Activated naive CD4-positive, alpha-beta T cell treated with anti-CD3 and anti-CD28 coated beads, Interleukin-2, amount 10 ng/mL, durations not matched to agents 7 days and 5 days (primary cell): ENCODE measurements at places on chromosomes 7 and 10.

- H3K27ac ChIP-seq, result no peak overlapping the region
- no peaks in the 10 kb centered on the region for H3K36me3 ChIP-seq
- H3K4me3 ChIP-seq, result no peak overlapping the region
- H3K4me1 ChIP-seq, result no peaks in the 10 kb centered on the region
- no peaks in the 10 kb centered on the region for H3K27me3 ChIP-seq
Observed at GRCh38 chr7:103695521-103695920, 249.5 kb upstream of the SLC26A5 start.

DNA sequence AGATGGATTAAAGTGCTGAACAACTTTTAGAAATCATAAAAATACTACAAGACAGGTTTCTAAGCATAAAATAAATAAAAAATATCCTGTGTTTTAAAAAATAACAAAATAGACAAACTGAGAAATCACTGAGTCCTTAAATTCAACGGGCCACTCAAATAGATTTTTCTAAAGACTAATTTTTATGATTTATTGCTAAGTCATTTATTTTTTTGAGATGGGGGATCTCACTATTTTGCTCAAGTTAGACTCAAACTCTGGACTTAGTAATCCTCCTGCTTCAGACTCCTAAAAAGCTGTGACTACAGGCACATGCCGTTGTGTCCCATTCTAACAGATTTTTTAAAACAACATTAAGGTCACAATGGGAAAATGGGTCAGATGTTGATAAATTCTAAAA lies 121.0 kb upstream of the THSD7A start:
- no peaks in the 10 kb centered on the region for H3K27me3 ChIP-seq
- H3K27ac ChIP-seq, result no peak overlapping the region
- DNase-seq, result no peak
- H3K4me1 ChIP-seq, result no peaks in the 10 kb centered on the region

DNA sequence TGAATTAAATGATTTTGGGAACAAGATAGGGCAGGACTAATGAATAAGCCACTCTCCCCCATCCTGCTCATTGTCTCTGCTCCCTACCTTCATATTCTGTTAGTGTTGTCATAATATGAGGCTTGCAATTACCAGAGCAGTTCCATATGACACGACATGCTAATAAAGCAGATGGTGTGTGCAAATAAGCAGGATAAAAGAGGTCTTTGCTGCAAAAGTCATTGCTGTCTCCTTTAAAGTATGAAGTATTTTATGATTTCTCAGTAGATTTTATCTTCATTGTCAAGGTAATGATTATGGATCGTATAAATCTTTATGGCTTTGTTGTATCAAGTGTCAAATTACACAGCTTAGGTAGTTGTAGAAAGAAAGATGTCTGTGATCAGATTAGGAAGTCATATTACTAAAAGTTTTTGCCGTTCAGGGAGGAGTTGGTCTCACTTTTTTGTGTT lies 114.8 kb downstream of the SDK1 start:
- no peaks in the 10 kb centered on the region for H3K4me1 ChIP-seq
- H3K27ac ChIP-seq, result no peak overlapping the region
- peaks cover 3% of the 10 kb centered on the region for H3K27me3 ChIP-seq

- H3K4me3 ChIP-seq, result no peak overlapping the region
- H3K27ac ChIP-seq, result no peak overlapping the region
- H3K4me1 ChIP-seq, result no peaks in the 10 kb centered on the region
- H3K36me3 ChIP-seq, result no peaks in the 10 kb centered on the region
- DNase-seq, result no peak
- H3K27me3 ChIP-seq, result peaks cover 4% of the 10 kb centered on the region
Observed at GRCh38 chr10:47183704-47184041, 116.3 kb upstream of the GDF10 start.

- no peaks in the 10 kb centered on the region for H3K4me1 ChIP-seq
- H3K27ac ChIP-seq, result no peak overlapping the region
- no peak for DNase-seq
- no peak overlapping the region for H3K4me3 ChIP-seq
Observed at GRCh38 chr7:91526404-91526803, 262.2 kb downstream of the FZD1 start.

DNA sequence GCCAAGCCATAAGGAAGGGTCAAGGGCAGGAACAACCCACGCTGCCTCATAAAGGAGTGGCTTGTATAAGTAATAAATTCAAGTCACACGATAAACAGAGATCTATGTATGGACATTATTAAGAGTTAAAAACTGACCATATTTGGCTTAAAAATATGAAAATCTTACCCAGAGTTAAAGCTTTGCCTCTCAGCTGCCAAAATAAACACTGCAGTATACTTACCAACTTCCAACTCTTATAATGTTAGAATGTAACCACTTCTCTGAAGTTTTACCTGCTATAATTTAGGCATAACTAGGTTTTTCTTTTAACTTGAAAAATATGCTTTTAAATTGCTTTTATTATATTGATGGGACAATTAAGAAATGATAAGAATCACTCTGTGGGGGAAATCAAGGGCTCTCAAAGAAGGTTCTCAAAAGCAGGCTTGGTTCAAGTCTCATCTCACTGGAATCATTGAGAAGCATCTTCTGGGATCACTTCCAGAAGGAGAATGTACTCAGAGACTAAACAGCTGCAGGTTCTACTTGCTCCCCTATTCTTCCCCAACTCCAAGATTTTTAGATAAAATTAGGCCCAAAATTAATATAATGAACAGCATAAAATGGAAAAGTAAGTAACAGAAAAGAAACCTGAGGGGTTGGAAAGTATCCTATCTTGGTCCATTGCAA lies 16.1 kb upstream of the CAV2 start:
- peaks cover 10% of the 10 kb centered on the region for H3K27me3 ChIP-seq
- no peak overlapping the region for H3K27ac ChIP-seq
- H3K36me3 ChIP-seq, result no peaks in the 10 kb centered on the region
- no peaks in the 10 kb centered on the region for H3K4me1 ChIP-seq
- H3K4me3 ChIP-seq, result no peak overlapping the region

DNA sequence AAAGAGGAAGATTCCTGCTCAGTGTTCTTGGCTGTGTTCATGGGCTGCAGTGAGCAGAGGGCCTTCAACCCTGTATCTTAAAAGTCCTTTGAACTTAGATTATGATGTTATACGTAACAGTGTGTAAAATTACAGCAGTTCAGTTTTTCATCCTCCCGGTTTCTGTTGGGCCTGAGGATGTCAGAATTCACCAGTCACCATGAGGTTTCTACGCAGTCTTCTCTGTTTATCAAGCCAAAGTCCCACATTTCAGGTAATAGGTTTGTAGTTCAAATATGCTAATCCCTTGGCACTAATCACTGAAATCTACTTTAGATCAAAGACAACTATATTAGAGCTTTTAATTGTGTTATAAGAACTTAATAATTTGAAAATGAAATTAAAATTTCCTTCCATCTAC lies 24.9 kb downstream of the PLEKHA8 start:
- DNase-seq, result no peak
- H3K27me3 ChIP-seq, result no peaks in the 10 kb centered on the region
- no peaks in the 10 kb centered on the region for H3K4me1 ChIP-seq
- peaks cover under 1% of the 10 kb centered on the region for H3K36me3 ChIP-seq
- no peak overlapping the region for H3K4me3 ChIP-seq
- no peak overlapping the region for H3K27ac ChIP-seq

- H3K4me1 ChIP-seq, result no peaks in the 10 kb centered on the region
- no peak overlapping the region for H3K27ac ChIP-seq
- no peak for DNase-seq
Observed at GRCh38 chr10:106043863-106044262, 1120.6 kb downstream of the SORCS1 start.

GRCh38 chr7:77348371-77348813 lies 67.8 kb downstream of the GSAP start:
- H3K27me3 ChIP-seq, result no peaks in the 10 kb centered on the region
- DNase-seq, result no peak

DNA sequence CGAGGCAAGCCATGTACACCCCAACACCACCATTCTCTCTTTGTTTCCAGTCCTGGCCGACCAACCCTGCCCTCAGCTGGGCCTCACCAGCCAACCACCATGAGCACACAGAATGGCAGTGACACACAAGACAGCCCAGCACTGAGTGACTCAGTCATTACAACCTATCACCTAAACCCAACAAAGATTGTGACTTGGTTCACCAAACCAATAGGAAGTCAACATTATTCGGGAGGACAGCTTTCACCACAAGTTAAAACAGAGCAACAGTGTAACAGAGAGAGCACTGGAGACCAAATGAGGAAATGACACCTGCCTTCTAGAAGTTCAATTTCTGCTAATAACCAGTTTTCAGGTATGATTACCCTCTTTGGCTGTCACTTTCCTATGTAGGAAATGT lies 72.1 kb downstream of the DNMBP start:
- H3K27ac ChIP-seq, result no peak overlapping the region
- H3K36me3 ChIP-seq, result no peaks in the 10 kb centered on the region
- no peak overlapping the region for H3K4me3 ChIP-seq
- no peak for DNase-seq
- H3K27me3 ChIP-seq, result no peaks in the 10 kb centered on the region

DNA sequence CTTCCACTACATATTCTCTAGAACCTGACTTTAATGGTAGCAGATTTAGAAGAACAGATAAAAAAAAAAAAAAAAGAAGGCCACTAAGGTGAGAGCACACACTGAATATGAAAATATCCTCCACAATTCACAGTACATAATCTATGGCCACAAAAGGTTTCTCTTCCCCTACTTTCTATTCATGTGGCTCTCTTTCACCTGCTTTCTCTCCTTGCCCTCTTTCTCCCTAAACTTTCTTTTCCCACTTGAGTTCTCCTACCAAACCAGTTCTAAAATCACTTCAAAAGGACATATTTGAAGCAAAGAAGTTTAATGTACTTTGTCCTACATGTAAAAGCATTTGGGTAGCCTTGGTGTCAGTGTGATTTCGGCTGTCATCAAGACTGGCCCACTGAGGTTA lies 18.5 kb upstream of the DLX6 start:
- H3K27ac ChIP-seq, result no peak overlapping the region
- no peak for DNase-seq
- H3K36me3 ChIP-seq, result peaks cover 2% of the 10 kb centered on the region
- peaks cover 42% of the 10 kb centered on the region for H3K27me3 ChIP-seq
- no peak overlapping the region for H3K4me3 ChIP-seq
- no peaks in the 10 kb centered on the region for H3K4me1 ChIP-seq

DNA sequence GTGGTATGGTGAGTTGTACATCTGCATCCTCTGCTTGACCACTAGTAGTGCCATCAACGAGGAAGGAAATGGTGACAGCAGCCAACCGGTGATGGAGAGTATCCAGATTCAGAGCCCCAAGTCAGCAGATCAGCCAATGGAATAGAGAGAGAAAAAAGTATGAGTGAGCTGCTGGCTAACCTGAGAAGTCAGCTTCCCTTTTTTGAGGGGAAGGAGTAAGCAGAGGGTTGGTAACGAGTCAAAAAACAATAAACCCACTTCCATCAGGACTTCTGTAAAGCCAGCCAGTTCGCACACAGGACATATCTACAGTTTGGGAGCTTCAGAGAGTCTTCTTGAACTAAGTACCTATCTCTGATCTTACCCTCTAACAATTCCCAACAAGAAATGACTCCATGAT lies 8.9 kb downstream of the SLC25A28 start:
- H3K4me3 ChIP-seq, result no peak overlapping the region
- no peak for DNase-seq
- H3K36me3 ChIP-seq, result peaks cover 28% of the 10 kb centered on the region
- peaks cover 18% of the 10 kb centered on the region for H3K4me1 ChIP-seq
- no peaks in the 10 kb centered on the region for H3K27me3 ChIP-seq

- H3K4me3 ChIP-seq, result no peak overlapping the region
- H3K27me3 ChIP-seq, result no peaks in the 10 kb centered on the region
- DNase-seq, result no peak
Observed at GRCh38 chr7:102117743-102118142, 168.9 kb upstream of the SH2B2 start.

GRCh38 chr10:98096731-98097130 lies 37.7 kb upstream of the R3HCC1L start:
- no peak overlapping the region for H3K27ac ChIP-seq
- H3K27me3 ChIP-seq, result peaks cover 6% of the 10 kb centered on the region
- DNase-seq, result no peak

- H3K4me1 ChIP-seq, result no peaks in the 10 kb centered on the region
- H3K36me3 ChIP-seq, result no peaks in the 10 kb centered on the region
- H3K27ac ChIP-seq, result no peak overlapping the region
Observed at GRCh38 chr7:109308816-109309215, 739.1 kb downstream of the DNAJB9 start.

GRCh38 chr10:110410329-110411046 lies 87.2 kb upstream of the DUSP5 start:
- no peak overlapping the region for H3K27ac ChIP-seq
- H3K27me3 ChIP-seq, result peaks cover 46% of the 10 kb centered on the region
- no peak for DNase-seq
- peaks cover 36% of the 10 kb centered on the region for H3K4me1 ChIP-seq

- H3K27ac ChIP-seq, result no peak overlapping the region
- peaks cover 25% of the 10 kb centered on the region for H3K36me3 ChIP-seq
- H3K4me1 ChIP-seq, result peaks cover 30% of the 10 kb centered on the region
- no peaks in the 10 kb centered on the region for H3K27me3 ChIP-seq
- DNase-seq, result no peak
Observed at GRCh38 chr10:32376097-32376496, 29.1 kb upstream of the EPC1 start.

DNA sequence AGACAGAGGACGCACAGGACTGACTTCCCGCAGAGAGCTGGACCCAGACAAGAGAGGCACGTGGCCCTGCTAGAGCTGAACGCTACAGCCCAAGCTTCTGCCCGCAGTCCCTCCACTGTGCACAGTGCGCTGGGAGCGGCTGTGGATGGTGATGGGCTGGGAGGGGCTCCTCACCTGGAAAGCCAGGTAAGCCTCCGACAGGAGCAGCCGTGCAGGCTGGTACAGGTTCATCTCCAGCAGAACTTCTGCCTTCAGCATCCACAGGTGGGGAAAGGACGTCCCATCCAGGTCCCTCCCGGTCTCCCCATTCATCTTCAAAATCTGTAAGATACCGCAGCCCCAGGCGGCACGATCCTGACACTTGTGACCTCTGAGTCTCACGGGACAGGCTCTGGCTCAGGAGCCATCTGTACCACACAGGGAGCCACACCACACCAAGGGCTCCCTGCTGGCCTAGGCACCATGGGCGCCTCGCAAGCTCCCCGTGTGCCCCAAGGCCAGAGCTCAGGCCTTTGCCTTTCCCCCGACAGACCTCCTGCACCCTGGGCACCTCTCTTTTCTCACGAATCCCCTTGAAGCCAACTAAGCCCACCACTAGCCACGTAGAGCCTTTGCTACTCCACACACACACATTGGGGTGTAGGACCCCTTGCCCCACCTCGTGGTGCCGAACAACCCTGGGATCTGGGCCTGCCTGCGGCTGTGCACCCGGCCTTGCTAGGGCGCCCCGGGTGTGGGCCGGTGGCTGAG lies 76.3 kb downstream of the CFAP46 start:
- no peak overlapping the region for H3K27ac ChIP-seq
- H3K36me3 ChIP-seq, result no peaks in the 10 kb centered on the region
- peaks cover 18% of the 10 kb centered on the region for H3K4me1 ChIP-seq

GRCh38 chr7:45626441-45627430 lies 52.6 kb downstream of the ADCY1 start:
- no peaks in the 10 kb centered on the region for H3K27me3 ChIP-seq
- no peaks in the 10 kb centered on the region for H3K4me1 ChIP-seq
- no peak overlapping the region for H3K4me3 ChIP-seq

GRCh38 chr7:98359395-98359794 lies 41.5 kb downstream of the BAIAP2L1 start:
- no peaks in the 10 kb centered on the region for H3K4me1 ChIP-seq
- no peak for DNase-seq
- H3K27ac ChIP-seq, result no peak overlapping the region
- no peak overlapping the region for H3K4me3 ChIP-seq
- H3K27me3 ChIP-seq, result peaks cover 5% of the 10 kb centered on the region
